ENCODE measurements at places on chromosomes 2 and 18. TPM values are rescaled to one million over a fixed set of nuclear protein-coding genes. Genes with fewer than 3 reads are reported as not detected.

The RGPD4 gene
- not detected for total RNA-seq

The EFHD1 gene
- total RNA-seq, result 2.7 TPM

The TSPYL6 gene
- total RNA-seq, result not detected

The CASP10 gene
- 6.8 TPM for total RNA-seq

The QPCT gene
- total RNA-seq, result 8.8 TPM

The LIPT1 gene
- total RNA-seq, result 6.0 TPM

The RFTN2 gene
- 3.5 TPM for total RNA-seq

The CRYGD gene
- not detected for total RNA-seq

The PAIP2B gene
- 0.65 TPM for total RNA-seq

The ID2 gene
- total RNA-seq, result 97.4 TPM

The AUP1 gene
- total RNA-seq, result 96.9 TPM

The EFR3B gene
- total RNA-seq, result 2.4 TPM

The TRIB2 gene
- 109 TPM for total RNA-seq

The TUBA3E gene
- total RNA-seq, result not detected

The UXS1 gene
- total RNA-seq, result 45.5 TPM

The OTOS gene
- not detected for total RNA-seq

The PCGF1 gene
- 26.2 TPM for total RNA-seq

The GCG gene
- not detected for total RNA-seq

The CLEC4F gene
- total RNA-seq, result not detected

The SH3RF3 gene
- 7.8 TPM for total RNA-seq

The CPLX4 gene
- not detected for total RNA-seq

The RTKN gene
- total RNA-seq, result 16.3 TPM

The ICA1L gene
- total RNA-seq, result 3.1 TPM

The POTEC gene
- under 0.01 TPM for total RNA-seq

The RAB6C gene
- not detected for total RNA-seq

The ANKRD36 gene
- total RNA-seq, result 48.6 TPM

The HRH4 gene
- total RNA-seq, result 0.07 TPM

The RAB10 gene
- total RNA-seq, result 130 TPM

The UGT1A5 gene
- total RNA-seq, result not detected

The CACNB4 gene
- 10.8 TPM for total RNA-seq

The RND3 gene
- total RNA-seq, result 647 TPM

The GREB1 gene
- 0.52 TPM for total RNA-seq

The GALR1 gene
- total RNA-seq, result not detected

The HOXD13 gene
- not detected for total RNA-seq

The DOK1 gene
- total RNA-seq, result 116 TPM

The NTSR2 gene
- not detected for total RNA-seq

The FOXD4L1 gene
- 0.13 TPM for total RNA-seq

The PDE11A gene
- total RNA-seq, result 0.50 TPM

The CRYBA2 gene
- total RNA-seq, result not detected

The SPP2 gene
- not detected for total RNA-seq

The ERMN gene
- 1.1 TPM for total RNA-seq

The ITGB6 gene
- 0.40 TPM for total RNA-seq

The GKN1 gene
- not detected for total RNA-seq

The MRPS9 gene
- 13.6 TPM for total RNA-seq

The PLCL1 gene
- total RNA-seq, result 4.3 TPM

The KCMF1 gene
- total RNA-seq, result 101 TPM

The FER1L5 gene
- total RNA-seq, result 0.78 TPM

The IGFBP2 gene
- total RNA-seq, result 731 TPM

The C2orf78 gene
- total RNA-seq, result not detected

The OR6B2 gene
- not detected for total RNA-seq

The RAB17 gene
- 0.83 TPM for total RNA-seq

The HOXD12 gene
- not detected for total RNA-seq

The STON1 gene
- 24.5 TPM for total RNA-seq

The NEB gene
- total RNA-seq, result 0.33 TPM

The NCKAP5 gene
- total RNA-seq, result 0.76 TPM

Measured in smooth muscle cell of the pulmonary artery (primary cell).